ENCODE measurements at places on chromosomes 2 and 18.

DNA sequence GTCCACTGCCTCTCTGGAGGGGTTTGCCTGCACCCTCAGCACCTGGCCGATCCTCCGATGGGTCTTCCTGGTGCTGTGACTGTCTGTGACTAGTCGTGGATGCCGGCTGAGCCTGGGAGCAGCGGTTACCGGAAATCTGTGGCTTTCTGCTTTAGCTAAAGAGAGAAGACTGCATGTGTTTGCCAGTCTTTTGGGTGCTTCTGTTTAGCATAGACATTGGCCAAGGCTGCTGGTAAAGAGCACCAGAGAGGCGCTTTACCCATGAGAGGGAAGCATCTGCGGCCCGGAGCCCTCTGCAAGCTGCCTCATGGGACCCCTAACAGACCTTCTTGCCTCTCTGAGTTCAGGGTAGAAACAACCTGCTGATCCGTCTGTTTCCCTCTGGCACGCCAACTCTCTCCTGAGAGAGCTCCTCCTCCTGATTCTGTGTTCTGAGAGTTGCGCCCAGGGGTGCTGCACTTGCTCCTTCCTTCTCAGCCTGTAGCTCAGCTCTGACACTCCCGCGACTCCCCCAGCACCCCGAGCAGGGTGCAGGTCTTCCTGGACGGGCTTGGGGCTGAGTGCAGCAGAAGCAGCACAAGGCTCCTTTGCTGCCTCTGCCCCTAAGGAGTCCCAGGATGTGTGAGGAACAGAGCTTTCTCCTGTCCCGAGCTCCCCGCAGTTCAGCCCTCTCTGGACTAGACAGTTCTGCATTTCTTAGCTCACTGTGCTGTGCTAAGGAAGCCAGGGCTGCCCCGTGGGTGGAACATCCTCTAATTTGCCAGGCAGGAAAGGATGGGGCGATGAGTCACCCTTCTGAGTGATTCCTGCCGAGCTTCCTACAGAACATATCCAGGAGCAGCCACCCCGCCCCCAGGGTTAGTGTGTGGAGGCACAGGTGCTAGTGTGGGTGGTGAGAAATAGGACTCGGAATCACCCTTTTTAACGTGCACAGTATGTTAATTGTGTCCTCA is 203.2 kb downstream of the SH3RF3 start:
- DNase-seq = no peak

DNA sequence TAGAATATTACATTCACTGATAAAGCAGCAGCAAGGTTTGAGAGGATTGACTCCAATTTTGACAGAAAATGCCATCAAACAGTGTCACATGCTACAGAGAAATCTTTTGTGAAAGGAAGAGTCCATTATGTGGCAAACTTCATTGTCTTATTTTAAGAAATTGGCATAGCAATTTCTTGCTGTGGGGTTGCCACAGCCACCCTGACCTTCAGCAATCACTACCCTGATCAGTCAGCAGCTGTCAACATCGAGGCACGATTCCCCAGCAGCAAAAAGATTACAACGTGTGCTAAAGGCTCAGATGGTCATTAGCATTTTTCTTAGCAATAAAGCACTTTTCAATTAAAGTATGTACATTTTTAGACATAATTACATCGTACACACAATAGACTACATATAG is 74.7 kb downstream of the PRKCE start:
- DNase-seq = no peak

- DNase-seq = no peak
Measured at GRCh38 chr18:577643-578375, 2.4 kb upstream of the CETN1 start.

DNA sequence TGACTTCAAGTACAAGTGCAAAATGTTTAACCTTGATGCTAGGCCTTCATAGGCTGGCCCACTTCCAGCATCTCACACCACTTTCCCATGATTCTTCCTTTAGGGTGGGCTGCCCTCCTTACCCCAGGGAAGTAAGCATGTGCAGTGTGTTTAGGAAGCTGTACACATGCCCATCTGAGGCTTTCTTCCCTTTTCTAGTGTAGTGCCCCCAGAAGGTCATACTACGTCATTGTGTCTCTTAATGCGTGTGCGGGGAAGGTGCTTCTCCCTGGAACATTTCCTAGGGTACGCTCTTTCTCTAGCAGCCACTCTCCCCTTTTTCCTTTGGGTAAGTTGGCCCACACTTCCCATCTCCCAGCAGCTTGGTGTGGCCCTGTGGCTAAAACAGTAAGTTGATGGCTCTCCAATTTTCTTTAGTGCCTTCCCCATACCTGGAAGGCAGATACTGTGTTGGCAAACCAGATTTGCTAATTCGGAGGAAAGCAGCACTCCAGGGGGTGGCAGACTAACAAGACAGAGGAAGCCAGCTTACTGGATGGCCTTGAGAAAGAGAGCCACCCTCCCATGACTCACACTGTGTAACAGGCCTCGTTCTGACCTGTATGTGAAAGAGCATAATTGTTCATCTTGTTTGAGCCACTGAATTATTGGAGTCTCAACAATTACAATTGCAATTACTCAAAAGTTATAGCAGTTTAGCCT is 1.1 kb upstream of the SULT6B1 start:
- DNase-seq = no peak

GRCh38 chr18:33682436-33682835 is 104.4 kb downstream of the ASXL3 start:
- DNase-seq = no peak

GRCh38 chr2:70009762-70010575 is 48.5 kb upstream of the ASPRV1 start:
- DNase-seq = no peak

DNA sequence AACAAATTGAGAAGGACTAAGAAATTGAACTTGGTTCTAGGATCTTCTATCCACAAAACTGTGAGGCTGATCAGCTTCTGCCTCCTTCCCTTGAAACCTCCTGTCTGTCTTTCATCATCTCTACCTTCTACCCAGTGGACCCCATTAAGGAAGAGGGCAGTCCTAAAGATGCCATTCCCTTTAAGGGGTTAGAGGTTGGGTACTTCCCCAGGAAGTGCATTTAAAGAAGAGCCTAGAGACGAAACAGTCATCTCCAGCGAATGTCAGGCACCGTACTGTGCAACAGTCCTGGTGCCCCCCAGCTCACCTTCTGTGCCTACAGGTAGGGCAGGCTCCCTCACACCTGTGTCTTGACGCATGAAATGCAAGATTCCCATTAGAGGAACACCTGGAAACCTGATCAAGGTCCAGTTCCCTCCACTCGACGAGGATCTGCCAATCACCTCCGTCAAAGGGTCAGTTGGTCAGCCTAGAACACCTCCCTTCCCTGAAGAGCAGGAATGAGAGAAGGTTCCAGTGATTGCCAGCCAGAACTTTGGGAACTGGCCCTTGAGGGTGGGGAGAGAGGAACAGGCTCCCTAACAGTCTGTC is 20.9 kb downstream of the LOXHD1 start:
- no peak for DNase-seq

DNA sequence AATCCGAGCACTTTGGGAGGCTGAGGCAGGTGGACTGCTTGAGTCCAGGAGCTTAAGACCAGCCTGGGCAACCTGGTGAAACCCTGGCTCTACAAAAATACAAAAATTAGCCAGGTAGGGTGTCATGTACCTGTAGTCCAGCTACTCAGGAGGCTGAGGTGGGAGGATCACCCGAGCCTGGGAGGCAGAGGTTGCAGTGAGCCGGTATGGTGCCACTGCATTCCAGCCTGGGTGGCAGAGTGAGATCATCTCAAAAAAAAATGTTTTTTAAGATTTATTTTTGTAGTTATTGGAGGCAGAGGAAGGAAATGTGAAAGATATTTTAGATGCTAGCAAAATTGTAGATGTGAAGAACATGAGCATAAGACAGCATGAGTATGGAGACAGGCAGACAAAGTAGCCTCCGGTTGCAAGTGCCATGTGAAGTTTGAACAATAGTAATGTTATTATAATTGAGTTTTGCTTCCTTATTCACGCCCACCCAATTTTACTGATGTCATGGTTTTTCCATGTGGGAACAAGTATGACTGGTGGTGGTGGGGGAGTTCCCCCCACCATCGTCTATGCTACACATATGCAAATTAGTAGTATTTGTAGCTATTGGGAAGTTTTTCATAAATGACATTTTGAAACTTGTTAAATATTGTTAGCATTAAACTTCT is 18.0 kb downstream of the REL start:
- peak; percentile 47 for DNase-seq

DNA sequence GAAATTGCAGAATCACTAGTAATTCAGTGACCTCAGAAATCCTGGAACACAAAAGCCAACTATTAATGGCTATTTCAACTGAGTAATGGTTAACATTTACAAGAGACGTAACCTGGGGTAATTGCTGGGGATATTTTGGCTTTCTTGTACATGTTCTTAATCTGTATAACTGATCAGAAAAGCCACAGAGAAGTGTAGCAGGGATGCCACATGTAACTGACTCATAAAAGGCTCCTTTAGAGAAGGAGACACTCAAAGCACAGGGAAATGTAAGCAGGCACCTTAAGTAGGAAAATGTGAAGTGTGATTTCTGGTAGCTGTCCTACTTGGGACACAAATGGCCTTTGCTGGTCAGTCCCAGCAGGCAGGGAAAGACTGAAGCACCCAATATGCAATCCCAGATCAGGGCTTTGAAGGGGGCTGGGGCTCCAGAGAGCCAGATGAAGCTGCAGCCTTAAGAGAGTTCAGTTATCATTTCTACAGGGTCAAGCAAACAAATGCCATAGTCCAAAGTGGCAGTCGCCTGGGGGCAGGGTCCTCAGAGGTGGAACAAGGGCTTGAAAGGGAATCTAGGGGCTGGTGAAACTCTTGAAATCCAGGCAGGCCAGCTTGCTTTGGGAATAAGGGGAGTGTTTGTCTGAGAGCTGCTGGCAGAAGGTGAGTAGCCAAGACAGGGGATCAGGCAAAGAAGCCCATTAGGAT is 7.2 kb upstream of the SPOPL start:
- DNase-seq = no peak

DNA sequence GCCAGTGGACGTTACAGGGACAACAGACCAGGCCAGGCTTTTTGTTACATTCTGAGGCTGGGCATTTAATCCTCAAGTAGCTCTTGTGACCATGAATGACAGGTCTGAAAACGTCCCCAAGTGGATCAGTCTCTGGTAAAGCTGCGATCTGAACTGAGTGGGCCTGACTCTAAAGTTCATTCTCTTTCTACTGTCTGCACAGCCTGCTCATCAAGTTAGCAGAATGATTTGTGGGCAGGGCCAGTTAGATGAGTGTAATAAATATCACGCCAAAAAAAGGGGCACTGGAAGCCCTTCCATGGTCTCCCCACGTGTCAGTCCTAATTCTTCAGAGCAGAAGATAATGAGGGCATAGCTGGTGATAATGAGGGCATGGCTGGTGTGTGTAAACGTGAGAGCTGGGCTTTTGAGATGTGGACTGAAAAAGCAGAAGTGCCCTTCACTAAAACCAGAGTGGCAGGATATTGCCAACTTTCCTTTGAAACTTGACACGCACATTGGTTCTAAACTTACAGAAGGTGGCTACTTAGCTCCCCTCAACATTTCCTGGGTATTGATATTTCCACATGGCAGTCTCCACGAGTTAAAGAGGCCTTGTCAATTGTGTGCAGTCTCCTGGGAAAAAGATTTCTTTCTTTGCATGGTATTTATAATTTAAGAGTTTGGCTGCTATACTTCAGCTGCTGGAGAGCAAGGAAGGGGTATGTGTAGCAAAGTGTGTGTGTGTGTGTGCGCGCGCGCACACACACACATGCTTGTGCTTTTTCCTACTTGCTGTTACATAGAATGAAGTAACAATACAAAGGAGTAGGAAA is 72.7 kb upstream of the LYPD6B start:
- no peak for DNase-seq

DNA sequence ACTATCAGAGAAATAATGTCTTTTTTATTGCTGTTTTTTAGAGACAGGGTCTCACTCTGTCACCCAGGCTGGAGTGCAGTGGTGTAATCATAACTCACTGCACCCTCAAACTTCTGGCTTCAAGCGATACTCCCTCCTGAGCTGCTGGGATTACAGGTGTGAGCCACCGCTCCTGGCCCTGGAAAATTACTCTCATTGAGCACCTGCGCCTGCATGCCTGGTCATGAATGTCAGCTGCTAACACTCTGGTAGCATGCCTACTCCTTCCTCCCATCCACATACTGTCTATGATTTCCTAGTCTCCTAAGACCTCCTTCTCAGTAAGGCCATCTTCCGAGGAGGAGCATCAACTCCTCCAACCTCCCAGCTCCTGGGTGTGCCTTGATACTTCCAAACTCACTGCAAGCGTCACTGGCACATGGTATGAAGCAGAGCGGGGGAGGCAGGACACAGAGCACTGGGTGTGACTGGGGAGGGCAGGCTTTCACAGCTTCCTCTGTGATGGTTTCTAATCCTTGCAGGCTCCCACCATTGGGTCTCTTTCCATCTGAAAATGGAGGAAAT is 1.6 kb upstream of the MAP2 start:
- no peak for DNase-seq

- DNase-seq = no peak
Measured at GRCh38 chr2:130381619-130382018, 25.8 kb downstream of the PTPN18 start.

DNA sequence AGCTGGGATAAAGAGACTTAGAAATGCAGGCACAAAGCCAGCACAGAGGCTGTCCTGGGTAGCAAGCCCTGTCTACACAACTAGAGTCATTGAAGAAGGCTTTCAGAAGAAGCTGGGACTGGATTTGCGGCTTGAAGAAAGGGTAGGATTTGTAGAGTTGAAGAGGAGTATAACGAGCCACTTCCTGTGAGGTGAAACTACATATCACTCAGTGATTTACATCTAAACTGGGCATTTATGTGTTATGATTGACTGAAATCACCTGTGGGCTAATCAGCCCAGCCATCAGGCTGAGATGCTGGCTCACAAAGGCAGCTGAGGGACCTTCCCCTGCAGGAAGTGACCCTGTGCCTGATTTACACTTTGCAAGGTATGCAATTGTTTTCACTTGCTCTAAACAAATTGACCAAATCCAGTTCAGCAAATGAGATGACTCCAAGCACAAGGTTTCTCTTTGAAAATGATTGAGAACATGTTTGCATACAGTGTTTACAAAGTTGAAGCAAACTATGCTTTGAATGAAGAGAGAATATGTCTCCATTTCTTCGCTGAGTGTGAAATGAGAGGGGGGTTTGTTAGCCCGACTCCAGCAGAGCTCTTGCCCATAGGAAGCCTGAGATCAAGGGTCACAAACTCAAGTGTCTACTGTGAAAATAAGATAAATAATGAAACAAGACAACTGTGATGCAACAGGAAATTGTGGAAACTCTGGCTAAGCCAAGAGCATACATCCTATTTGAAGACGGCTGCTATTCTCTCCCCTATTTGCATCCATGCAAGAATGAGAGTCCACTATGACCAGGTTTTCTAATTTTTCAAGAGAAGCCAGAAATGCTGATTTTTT is 69.3 kb upstream of the HK2 start:
- DNase-seq = no peak

- no peak for DNase-seq
Measured at GRCh38 chr2:233270366-233270765, 18.9 kb downstream of the ATG16L1 start.

DNA sequence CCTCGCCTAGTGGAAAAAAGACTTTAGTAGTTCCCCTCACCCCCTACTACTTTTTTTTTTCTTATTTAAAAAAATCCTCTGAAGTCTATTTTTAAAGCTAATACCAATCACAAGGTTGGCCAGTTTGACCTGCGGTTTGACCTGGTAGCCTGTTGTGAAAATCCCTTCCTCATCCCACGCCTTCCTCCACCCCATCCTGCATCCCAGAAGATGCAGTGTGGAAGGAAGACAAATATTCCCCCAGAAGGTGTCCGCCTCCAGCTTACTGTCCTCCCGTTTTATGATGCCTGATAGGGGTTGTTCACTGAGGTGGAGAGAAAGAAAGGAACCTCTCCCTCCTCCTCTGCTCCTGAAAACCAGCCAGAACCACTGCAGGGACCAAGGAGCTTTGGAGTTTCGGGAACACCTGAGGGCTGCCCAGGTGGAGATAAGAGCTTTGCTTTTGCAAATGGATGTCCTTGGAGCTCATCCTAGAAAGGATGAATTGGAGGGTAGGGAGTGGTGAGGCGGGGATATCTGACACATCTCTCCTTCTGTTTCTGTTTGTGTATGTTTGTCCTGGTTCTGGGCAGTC is 909 bp downstream of the ATP6V1C2 start:
- DNase-seq = no peak

All from GM10248 (cell line).